Lower leg skin (tissue), 4 donors: ENCODE measurements at places on chromosomes 7 and 10. TPM values are rescaled to one million over a fixed set of nuclear protein-coding genes. Genes with fewer than 3 reads are reported as not detected.

Gene PTPN12
- total RNA-seq, result 66.3 TPM

Gene SORBS1
- total RNA-seq, result 53.1 TPM

Gene VSTM4
- total RNA-seq, result 3.0 TPM

GRCh38 chr7:53600296-53600695 lies 564.9 kb downstream of the POM121L12 start:
- DNase-seq, result no peak

GRCh38 chr10:24541239-24541753 lies 182.4 kb downstream of the ARHGAP21 start:
- no peak for DNase-seq

- no peak for DNase-seq
These were observed 319.0 kb downstream of the TNS3 start for GRCh38 chr7:47262881-47263280.

DNA sequence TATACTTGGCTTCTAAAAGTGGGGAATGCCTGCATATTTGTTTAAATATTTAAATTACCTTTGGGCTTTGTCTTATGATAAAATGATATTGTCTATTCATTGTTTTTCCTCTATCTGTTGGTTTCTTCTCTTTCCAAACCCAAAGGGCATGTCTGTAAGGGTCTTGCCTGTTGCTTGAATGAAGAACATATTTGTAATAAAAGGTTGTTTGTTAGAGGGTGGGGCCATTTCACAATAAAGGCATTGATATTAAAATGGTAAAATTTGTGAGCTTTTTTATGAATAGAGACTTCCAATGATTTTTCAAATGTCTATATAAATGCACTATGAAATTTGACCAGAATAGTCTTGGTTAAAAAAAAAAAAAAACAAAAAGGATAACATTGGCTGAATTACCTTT lies 105.2 kb downstream of the DKK1 start:
- no peak for DNase-seq

GRCh38 chr7:130903358-130903974 lies 169.5 kb upstream of the KLF14 start:
- DNase-seq, result no peak

DNA sequence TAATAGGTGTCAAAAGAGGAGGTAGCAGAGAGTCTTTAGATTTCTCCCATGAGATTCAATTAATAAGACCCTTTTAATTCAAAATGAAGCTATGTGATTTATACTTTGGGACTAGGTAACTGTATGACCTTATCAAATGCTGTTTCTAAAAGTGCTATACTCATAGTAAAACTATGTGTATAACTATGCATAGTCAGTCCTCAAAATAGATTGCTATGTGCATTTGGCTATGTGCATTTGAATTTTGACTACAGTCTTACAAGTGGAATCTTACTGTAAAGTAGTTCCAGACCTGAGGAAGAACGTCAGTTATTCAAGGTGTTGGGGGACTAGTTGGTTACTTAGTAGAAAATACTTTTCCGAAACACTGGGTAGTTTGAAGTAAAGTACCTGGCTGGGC lies 36.9 kb downstream of the ADD3 start:
- DNase-seq, result no peak
